ENCODE measurements at places on chromosomes 3 and 15.

- no peak for DNase-seq
Measured at GRCh38 chr15:61835029-61835428, 225.2 kb downstream of the VPS13C start.

DNA sequence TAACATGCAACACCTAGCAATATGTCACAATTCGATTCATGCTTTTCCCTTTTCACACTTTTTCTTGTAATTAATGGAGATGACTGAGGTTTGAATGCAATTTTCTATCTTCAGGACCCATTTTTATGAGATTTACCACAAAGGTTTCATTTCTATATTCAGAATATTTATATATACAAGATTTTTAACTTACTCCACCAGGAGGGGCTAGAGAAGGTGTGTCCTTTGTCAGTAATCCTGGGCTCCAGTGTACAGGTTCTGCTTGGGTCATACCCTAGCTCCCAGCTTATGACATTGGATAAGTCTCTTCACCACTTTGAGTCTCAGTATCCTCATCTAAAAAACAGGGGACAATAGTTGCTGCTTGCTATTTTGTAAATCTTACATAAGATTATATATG lies 95.7 kb upstream of the SLC24A5 start:
- DNase-seq, result no peak

- DNase-seq, result no peak
Measured at GRCh38 chr3:71502066-71502625, 81.4 kb downstream of the FOXP1 start.

DNA sequence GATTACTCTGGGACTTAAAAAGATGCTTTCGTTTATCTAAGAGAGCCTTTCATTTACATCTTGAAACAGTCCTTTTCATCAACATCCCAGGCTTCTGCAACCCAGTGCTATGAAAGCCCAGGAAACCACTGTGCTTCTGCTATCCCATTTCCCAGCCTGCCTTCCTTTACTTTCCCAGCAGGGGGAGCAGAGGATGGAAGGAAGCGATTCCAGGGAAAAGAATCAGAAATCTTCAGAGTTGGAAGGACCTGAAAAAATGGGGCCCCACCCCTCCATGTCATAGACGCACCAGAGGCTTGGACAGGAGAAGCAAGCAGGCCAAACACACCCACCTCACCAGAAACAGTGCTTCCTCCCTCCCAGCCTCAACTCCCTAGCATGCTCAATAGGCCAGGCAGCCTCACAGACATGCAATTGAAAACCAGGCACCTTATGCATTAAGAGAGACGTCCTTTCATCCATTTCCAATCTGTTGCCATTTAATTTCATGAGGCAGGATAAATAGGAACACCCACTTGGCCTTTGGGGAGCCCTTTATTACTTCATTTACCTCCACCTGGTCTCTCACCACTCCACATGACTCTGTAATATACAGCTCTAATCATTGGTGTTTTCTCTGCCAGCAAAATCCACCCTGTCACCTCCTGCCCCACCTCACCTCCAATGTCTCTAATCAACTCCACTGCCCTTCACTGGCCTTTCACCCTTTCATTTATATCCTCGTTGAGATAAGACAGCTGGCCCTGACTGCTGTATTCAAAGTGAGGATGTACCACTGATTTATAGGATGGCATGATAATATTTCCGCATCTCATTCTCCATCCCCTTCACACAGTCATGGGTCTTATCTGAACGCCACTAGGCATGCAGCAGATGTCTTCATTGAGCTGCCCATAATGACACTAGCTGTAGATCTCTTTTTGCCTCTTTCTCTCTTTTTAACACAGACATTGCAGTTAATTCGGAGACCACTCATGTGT lies 583.9 kb downstream of the NTRK3 start:
- DNase-seq, result peak; percentile 35

- DNase-seq, result no peak
Measured at GRCh38 chr3:22318325-22318724, 567.3 kb upstream of the ZNF385D start.

- no peak for DNase-seq
Measured at GRCh38 chr15:52257734-52258062, 37.9 kb downstream of the MYO5C start.

DNA sequence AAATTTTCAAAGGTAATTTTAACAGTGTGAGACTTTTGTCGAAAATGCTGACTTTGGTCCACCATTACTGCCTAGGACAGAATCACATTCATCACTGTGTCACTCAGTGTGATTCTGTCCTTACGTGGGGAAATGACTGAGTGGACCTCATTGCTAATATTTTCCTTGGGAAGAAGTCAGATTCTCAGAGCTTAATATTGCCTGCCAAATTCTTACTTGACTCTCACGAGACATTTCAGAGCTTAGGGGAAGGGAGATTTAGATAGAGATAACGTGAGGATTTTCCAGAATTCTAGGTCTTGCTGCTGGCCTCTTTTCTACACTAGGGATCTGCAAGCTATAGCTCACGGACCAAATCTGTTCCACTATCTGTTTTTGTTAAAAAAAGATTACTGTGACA lies 270.4 kb downstream of the SUCLG2 start:
- no peak for DNase-seq

- no peak for DNase-seq
Measured at GRCh38 chr3:186719945-186720739, 3.0 kb downstream of the KNG1 start.

GRCh38 chr15:68205954-68206539 lies 915 bp upstream of the CALML4 start:
- DNase-seq, result peak; percentile 72

DNA sequence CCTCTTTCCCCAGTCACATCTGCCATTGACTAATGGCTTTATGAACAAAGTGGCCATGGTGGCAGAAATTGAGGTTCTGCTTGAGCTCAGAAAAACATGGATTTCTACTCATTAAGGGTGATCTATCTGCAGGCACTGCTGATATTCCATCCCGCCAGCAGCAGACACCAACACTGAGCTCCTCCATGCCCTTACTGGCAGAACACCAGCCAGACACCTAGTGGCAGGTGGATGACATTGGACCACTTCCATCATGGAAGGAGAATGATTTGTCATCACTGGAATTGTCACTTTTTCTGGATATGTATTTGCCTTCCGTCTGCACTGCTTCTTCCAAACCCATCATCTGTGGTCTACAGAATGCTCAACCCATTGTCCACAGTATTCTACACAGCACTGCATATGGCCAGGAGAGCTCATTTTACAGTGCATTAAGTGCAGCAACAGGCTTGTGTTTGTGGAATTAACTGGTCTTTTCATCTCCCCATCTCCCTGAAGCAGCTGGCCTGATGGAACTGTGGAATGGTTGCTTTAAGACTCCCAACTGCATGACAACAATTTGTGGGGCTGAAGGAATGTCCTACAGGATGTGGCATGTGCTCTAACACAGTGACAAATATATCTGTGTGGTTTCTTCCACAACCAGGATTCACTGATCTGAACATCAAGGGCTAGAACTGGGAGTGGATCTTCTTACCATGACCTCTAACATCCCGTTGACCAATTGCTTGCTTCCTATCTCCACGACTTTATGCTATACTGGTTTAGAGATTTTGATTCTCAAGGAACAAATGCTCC lies 103.4 kb downstream of the WNT7A start:
- DNase-seq, result no peak

- no peak for DNase-seq
Measured at GRCh38 chr15:93486407-93487117, 397.6 kb upstream of the RGMA start.

- no peak for DNase-seq
Measured at GRCh38 chr3:350871-351371, 154.4 kb downstream of the CHL1 start.

Measured in right cardiac atrium (tissue), 5 donors.